ENCODE measurements at places on chromosomes 4 and X.

DNA sequence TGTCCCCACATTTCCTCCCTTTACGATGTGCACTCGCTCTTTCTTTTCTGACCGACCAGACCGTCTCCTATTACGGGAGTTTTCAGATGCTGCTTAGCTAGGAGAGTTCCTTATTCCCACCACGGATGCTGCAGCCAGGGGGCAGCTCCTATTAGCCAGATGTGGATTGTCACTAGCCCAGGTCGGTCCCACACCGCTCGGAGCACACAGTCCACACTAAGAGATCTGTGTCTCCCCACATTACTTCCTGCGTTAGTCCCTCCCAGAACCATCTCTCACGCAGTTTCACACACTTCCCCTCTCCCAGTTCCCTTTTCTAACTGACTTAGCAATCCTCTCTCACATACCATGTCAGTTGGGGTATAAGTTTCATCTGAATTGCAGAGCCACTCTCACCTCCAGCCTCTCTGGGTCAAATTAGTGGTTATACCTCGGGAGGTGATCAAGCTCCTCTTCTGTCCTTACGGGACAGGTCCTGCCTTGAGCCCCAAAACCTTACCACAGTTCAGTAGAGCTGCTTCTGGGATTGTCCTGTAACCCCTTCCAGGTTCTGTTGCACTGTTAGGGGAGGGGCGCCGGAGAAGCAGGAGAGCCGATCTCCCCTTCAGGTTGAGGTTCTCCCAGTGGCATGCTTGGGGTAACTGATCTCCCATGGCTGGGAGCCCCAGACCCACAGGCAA is 28.2 kb downstream of the SULT1E1 start:
- no peak for DNase-seq

GRCh38 chr4:7985891-7986441 is 46.3 kb upstream of the AFAP1 start:
- DNase-seq, result peak; percentile 74

DNA sequence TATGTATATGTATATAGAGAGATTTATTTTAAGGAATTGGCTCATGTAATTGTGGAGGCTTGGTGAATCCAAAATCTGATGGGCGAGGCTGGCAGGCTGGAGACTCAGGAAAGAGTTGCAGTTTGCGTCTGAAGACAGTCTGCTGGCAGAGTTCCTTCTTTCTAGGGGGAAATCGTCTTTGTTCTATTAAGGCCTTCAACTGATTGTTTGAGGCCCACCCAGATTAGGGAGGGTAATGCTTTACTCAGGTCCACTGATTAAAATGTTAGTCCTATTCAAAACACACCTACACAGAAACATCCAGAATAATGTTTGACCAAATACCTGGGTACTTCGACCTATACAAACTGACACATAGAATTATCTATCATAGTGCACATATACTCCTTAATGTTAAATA is 149.5 kb downstream of the NAA11 start:
- DNase-seq, result no peak

DNA sequence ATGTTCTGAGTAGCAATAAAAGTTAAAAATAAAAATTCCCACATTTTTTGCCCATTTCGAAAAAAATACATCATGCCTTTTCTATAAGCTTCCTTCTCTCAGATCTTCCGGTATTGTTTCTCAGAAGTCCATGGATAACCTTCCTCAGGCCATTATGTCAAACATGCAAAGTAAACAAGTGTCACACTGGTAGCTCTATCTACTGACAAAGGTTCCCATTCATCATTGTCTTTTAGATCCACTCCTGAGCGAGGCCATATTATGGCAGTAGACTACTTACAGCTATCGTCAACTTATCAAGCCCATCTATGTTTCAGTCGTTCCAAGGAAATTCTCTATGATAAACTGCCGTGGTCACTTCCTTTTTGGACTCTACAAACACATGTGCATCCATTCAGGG is 1068.2 kb downstream of the GLUD2 start:
- DNase-seq, result no peak

DNA sequence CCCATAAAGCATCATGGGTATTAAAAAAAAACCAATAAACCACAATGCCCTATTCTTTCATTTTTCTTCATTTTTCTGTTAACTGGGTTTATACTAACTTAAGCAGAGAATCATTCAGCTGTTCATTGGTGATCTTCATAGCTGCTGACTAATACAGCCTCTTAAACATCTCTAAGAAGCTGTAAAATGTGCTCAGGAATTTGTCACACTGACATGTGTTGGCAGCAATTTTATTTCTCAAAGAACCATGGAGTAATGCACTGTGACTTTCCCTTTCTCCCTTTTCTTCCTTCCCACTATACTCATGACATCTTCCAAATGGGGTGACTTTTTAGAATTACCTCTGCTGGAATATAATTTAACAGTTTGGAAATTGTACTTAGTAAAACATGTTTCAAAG is 315.4 kb downstream of the ANTXR2 start:
- DNase-seq, result no peak

DNA sequence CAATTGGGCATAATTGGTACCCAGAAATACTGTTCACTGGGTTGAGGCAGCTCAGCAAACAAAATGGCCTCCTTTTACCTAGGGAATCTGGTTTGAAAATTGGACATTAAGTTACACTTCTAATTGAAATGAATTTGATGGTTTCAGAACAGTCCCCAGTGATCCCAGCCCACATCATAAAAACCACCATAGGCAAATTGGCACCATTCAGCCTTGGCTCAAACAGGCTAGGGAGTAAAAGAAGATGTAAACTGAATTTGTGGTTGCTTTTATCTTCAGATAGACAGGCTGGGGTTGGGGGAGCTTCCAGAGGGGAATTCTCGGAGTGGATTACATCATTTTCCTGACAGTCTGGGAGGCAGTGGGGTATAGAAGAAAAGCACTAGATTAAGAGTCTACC is 576.5 kb downstream of the MID1IP1 start:
- DNase-seq, result no peak
